ENCODE measurements at places on chromosomes 1 and 21. TPM values are rescaled to one million over a fixed set of nuclear protein-coding genes. Genes with fewer than 3 reads are reported as not detected.

DNA sequence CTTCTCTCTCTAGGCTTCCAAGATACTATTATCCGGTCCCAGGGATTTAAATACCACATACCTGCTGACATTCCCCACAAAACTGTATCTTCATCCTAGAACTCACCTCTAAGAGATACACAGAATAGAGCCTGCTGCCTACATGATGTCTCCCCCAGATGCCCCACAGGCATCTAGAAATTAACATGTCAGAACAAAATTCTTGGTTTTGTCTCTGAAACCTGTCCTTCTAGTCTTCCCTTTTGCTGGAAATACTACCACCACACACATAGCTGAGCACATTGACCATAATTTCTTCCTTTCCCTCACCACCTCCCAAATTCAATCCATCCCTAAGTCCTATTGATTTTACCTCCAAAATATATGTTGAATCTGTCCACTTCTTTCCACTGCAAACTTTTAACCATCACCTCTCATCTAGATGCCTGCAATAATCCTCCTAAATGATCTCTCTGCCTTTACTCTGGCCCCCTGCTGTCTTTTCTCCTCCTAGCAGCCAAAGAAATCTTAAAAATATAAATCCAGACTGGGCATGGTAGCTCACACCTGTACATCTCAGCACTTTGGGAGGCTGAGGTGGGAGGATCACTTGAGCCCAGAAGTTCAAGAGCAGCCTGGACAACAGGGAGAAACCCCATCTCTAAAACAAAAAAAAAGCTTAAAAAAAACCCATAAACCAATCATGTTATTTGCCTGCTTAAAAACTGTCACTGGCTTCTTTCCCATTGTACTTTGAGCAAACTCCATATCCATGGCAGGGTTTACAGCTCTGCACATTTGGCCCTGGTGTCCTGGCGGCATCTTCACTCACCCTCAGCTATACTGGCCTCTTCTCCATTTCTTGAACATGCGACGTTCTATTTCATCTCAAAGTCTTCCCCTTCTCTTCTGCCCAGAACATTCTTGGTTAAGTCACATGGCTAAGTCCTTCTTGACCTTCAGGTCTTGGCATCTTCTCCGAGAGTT, 6.2 kb upstream of the FAM76A start:
- DNase-seq, result no peak

GRCh38 chr21:34833465-34833864, 164.7 kb downstream of the CLIC6 start:
- no peak for DNase-seq

IL23R gene
- total RNA-seq, result 0.45 TPM

ERICH3 gene
- not detected for total RNA-seq

SYT14 gene
- total RNA-seq, result not detected

DRAXIN gene
- 7.7 TPM for total RNA-seq

DNA sequence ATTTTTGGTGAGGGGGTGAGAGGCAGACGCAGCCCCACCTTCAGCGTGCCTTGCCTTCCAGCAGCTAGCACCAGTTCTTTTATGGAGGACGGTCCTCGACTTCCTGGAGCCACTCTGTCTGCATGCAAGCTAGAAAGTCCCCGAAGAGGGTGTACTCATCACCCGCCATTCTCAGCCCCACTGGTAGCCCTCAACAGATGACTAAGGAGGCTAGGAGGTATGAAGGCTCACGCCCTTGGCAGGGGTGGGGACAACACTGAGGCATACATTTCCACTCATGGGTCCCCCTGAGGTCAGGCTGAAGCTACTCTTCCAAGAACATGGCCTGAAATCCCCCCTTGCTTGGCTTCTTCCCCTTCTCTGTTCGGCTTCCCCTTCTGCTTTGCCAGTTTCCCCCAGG, 8.9 kb upstream of the PTPRF start:
- DNase-seq, result no peak

DNA sequence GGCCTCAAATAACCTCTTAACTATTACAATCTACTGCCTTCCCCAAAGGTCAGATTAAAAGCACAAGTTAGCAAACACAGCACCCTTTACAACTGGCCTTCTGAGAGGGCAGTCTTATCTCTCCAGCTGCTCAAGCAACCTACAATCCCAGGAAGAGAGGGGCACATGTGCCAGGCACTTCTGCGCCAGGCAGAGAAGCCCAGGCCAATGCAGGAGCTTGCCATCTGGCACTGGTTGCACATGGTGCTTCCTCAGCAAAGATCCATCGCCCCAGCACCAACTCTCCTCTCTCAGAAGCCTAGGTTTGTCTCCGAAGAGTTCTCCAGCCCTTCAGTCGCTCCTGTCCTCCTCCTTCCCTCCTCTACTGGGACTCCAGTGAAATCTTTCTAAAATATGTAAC, 2.5 kb downstream of the STK40 start:
- no peak for DNase-seq

DNA sequence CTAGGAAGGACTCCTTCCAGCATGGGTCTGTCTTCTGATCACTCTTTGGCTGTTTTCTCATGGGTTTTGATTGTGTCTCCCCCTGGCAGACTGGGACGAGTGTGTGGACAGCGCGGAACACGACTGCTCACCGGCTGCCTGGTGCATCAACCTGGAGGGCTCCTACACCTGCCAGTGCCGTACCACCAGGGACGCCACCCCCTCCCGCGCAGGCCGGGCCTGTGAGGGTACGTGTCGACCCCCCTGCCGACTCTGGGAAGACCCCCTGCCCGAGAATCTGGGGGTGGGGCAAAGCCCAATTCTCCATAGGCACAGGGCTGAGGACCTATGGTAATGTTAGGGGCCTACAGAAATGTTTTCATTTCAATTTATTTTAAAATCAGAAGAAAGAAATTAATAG, 38.4 kb downstream of the UMODL1 start:
- DNase-seq, result no peak
